Activated naive CD4-positive, alpha-beta T cell treated with anti-CD3 and anti-CD28 coated beads, Interleukin-2, amount 50 U/mL, for 16 hours (primary cell): ENCODE measurements at places on chromosomes 4 and X.

- no peak for DNase-seq
Observed at GRCh38 chr4:146949559-146949958, 3.9 kb upstream of the TTC29 start.

DNA sequence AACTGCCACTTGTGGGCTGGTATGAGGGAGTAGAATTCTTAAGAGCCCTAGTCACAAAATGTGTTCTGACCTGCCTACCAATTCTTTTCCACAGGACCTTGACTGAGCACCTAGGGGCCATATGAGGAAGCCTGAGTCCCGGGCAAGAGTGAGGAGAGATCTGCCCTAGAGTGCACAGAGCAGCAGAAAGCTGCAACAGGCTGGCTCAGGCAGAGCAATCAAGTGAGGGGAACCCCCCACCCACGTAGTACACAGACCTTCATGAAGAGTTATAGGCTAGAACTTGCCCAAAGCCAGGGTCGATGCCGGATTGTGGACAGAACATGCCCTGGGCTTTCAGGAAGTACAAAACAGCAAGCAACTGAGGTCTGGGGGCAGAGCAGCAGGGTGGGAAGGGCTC lies 117.0 kb downstream of the SPOCK3 start:
- no peak for DNase-seq

GRCh38 chrX:130171446-130172126 lies at the start of gene RAB33A:
Gene RAB33A (plus strand): TSS chrX:130171962. CDS start chrX:130172063, 101 bp downstream.
- peak; percentile 59 for DNase-seq

DNA sequence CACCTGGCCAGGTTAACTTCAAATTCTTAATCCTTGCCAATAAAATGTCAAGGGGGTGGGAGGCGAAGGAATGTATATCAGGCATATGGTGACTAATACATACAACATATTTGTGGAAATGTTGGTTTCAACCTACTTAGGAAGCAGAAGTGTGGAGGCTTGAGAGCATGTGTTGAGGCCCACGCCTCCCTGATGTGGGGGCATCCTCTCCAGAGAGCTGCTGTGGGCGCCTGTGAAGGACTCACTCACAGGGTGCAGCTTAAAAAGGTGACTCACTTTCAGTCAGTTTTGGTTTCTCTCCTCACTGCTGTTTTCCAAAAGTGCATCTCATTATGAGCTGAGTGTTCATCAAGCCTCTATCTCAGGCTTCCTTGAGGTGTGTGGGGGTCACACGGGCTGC lies 27.5 kb downstream of the LNX1 start:
- DNase-seq = no peak

GRCh38 chr4:108352664-108353308 lies 184.1 kb upstream of the LEF1 start:
- DNase-seq = no peak

- peak; percentile 23 for DNase-seq
Observed at GRCh38 chr4:25925486-25926201, 11.6 kb downstream of the SMIM20 start.
